ENCODE measurements at places on chromosomes 5 and 9. TPM values are rescaled to one million over a fixed set of nuclear protein-coding genes. Genes with fewer than 3 reads are reported as not detected.

PCDHA13 gene
- not detected for total RNA-seq

KIF27 gene
- 4.5 TPM for total RNA-seq

ZCCHC9 gene
- total RNA-seq = 13.9 TPM

MIGA2 gene
- total RNA-seq = 30.3 TPM

DNA sequence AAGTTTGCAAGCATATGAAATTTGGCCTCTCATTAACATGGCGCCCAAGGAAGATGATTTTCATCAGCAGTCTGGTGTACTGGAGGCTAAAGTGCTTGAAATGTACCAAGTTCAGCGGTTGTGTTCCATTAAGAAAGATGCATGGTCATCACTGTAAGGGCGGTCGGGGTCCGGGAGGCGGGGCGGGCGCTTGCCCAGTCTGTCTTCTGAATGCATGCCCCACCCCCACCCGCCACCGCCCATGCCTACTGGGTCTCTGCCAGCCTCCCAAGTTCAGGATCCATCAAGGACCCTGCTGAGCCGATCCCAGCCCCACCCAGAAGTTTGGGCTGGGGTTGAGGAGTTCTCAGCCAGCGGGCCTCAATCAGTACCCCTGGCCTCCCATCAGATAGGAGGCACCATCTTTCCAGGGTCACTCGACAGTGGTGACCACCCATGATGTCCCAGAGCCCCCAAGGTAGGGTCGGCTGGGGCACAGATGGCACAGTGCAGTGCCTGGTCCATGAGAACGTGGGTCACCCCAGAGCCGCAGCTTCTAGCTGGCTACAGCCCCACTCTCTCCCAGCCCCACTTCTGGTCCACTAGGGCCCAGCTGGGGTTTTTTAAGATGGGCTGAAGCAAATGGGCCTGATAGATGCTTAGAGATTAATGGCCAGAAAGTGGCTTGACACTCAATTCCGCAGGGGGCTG lies 24.4 kb upstream of the PRDM12 start:
- no peak for DNase-seq

GRCh38 chr5:180829726-180830125 lies 27.1 kb upstream of the MGAT1 start:
- no peak for DNase-seq

DNA sequence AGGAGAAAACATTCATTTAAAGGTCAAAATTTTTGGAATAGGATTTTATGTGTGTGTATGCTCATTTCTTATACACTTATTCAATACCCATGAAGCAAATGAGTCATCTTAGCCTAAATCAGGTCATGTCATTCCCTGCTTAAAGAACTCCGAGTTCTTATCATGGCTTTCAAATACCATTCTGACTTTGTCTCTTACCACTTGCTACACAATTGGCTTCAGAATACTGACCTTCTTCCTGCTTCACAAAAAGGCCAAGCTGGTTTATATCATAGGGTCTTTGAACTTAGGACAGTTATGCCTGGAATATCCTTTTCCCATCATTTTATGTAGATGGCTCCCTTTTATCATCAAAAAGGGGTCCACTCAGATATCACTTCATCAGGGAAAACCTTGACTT lies 652.2 kb upstream of the WWC1 start:
- no peak for DNase-seq

- DNase-seq = no peak
Observed at GRCh38 chr5:134018154-134018985, 13.6 kb upstream of the VDAC1 start.

GRCh38 chr9:132672413-132672690 lies 2.1 kb downstream of the GTF3C4 start:
- DNase-seq = no peak

DNA sequence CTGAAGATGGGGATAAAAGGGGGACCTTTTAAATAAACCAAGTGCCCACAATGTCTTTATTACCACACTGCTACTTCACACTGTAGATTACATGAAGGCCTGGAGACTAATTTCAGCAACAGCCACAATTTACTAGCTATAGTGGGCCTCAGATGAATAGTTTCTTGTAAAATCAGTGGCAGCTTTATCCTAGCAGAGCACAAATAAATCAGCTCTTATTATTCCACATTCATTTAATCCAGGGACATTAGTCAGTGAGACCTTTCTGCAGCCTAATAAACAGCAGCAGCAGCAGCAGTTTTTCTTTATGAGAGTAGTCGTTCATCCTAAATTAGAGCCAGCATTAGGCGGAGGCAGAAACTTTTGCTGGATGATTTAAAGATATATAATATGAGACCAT lies 542.3 kb downstream of the PSAT1 start:
- DNase-seq = no peak

DNA sequence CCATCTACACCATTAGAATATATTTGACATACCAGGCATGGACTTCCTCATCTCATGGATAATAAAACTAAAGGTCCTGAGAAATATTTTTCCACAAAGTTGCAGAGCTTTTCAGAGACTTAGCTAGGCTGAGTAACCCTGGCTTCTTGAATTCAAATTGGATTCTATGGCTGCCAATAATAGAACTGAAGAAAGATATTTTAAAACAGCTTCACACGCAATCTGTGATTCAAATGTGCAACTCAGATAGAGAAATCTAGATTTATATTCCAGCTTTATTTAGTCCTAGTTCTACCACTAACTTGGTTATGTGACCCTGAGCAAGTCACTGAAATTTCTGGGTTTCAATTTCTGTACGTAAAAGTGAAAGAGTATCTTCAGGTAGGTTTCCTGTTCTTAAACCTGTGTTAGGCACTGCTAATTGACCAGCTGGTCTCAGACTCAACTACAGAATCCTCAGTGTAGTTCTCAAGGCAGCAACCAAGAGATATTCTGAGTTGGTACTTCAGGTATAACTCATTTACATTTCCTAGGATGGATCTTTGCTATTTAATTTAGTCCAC lies 235.3 kb downstream of the GABRB2 start:
- DNase-seq = no peak

GRCh38 chr9:87520172-87520683 lies 22.6 kb downstream of the DAPK1 start:
- DNase-seq = no peak

GRCh38 chr5:168254013-168254693 lies 37.3 kb upstream of the WWC1 start:
- DNase-seq = no peak

GRCh38 chr5:158289967-158290366 lies 431.0 kb upstream of the CLINT1 start:
- DNase-seq = no peak
